ENCODE measurements at places on chromosomes 7 and 10. TPM values are rescaled to one million over a fixed set of nuclear protein-coding genes. Genes with fewer than 3 reads are reported as not detected.

GIMAP6 gene
- polyA plus RNA-seq: 2.9 TPM

SPDYE2 gene
- 0.34 TPM for polyA plus RNA-seq

DNA sequence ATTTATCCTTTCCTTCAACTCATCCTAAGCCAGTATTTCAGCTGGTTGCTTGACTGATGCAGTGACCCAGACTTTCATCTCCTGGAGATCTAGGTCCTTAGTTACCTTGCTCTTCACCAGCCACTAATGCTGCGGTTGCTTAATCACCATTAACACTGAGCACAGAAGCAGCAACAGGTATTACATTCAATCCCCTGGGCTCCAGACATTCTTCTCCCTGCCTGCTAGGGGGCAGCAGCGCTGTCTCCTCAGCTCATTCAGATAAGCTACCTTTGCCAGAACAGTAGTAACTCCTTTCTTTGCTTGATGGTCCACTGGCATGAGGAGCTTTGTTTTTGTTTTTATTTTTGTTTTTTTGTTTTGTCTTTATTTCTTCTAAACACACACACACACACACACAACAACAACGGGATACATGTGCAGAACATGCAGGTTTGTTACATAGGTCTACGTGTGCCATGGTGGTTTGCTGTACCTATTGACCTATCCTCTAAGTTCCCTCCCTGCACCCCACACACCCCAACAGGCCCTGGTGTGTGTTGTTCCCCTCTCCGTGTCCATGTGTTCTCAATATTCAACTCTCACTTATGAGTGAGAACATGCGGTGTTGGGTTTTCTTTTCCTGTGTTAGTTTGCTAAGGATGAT is 1043.2 kb upstream of the C7orf33 start:
- no peak overlapping the region for H3K4me3 ChIP-seq
- no peak for DNase-seq
- no peaks in the 10 kb centered on the region for H3K4me1 ChIP-seq
- no peaks in the 10 kb centered on the region for H3K36me3 ChIP-seq

- no peak overlapping the region for H3K4me3 ChIP-seq
- no peaks in the 10 kb centered on the region for H3K27me3 ChIP-seq
- H3K36me3 ChIP-seq: no peaks in the 10 kb centered on the region
- DNase-seq: no peak
- H3K27ac ChIP-seq: no peak overlapping the region
Measured at GRCh38 chr10:90462749-90463470, 394.9 kb downstream of the HTR7 start.

SKIDA1 gene
- polyA plus RNA-seq: 0.52 TPM

COL17A1 gene
- polyA plus RNA-seq: 0.99 TPM

RBM20 gene
- polyA plus RNA-seq: 2.7 TPM

DNA sequence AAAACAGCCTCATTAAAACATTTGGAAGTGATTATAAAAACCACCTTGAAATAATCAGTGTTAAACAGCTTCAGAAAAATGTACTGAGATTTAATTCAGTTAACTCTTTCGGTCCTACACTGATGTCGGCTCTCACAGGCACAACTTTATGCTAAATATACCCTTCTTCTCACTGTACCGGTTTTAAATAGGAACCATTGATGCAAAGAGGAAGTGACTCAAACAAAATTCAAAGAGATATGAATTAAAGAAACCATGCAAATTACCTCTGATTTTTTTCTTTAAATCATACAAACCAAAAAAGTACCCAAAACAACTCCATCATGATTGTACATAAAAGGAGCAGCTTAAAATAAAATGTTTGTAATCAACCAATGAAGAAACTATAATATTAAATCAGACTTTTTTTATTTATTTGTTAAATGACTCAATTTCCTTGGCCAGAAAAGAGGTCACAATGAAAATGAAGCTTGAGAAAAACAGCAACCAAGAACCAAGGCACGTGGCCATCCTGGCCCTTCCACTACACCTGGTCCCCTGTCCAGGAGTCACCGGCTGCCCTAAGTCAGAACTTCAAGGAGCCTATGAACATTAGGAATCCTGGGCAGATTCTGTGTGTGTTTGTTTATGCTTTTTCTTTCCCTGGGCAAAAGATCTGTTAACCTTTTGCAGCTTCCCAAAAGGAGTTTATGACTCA is 73.0 kb upstream of the CABCOCO1 start:
- no peak overlapping the region for H3K4me3 ChIP-seq
- H3K36me3 ChIP-seq: no peaks in the 10 kb centered on the region
- H3K27ac ChIP-seq: no peak overlapping the region
- no peaks in the 10 kb centered on the region for H3K4me1 ChIP-seq
- H3K27me3 ChIP-seq: no peaks in the 10 kb centered on the region

MPP7 gene
- polyA plus RNA-seq: 2.8 TPM

IGF2BP3 gene
- 0.09 TPM for polyA plus RNA-seq

LRRC27 gene
- 5.8 TPM for polyA plus RNA-seq

SLC16A12 gene
- polyA plus RNA-seq: 6.0 TPM

GRCh38 chr10:125233726-125234125 is 73.4 kb upstream of the CTBP2 start:
- no peaks in the 10 kb centered on the region for H3K4me1 ChIP-seq
- no peaks in the 10 kb centered on the region for H3K27me3 ChIP-seq
- H3K36me3 ChIP-seq: no peaks in the 10 kb centered on the region
- no peak overlapping the region for H3K27ac ChIP-seq
- DNase-seq: no peak
- H3K4me3 ChIP-seq: no peak overlapping the region

DNA sequence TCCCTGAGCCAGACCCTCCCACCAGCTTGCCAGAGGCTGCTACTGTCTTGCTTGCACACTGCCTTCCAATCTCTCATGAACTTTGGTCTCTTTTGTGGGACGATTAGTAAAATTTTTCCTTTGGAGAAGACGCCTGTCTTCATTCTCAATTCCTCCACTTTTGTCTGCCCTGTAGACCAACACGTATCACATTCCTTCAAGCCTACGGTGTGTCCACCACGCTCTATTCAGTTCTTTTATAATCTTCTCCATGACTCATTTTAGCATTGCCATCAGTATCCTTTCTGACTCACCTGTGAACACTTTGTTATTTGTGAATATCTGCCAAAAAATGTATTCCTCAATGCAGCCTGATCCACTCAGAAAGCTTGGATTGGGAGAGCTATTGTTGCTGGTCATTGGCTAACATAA is 1.4 kb downstream of the GIMAP5 start:
- H3K27ac ChIP-seq: no peak overlapping the region
- H3K36me3 ChIP-seq: no peaks in the 10 kb centered on the region
- no peaks in the 10 kb centered on the region for H3K4me1 ChIP-seq
- peak overlapping the region; percentile 12 for H3K4me3 ChIP-seq
- no peaks in the 10 kb centered on the region for H3K27me3 ChIP-seq

RNF32 gene
- 1.7 TPM for polyA plus RNA-seq

DNA sequence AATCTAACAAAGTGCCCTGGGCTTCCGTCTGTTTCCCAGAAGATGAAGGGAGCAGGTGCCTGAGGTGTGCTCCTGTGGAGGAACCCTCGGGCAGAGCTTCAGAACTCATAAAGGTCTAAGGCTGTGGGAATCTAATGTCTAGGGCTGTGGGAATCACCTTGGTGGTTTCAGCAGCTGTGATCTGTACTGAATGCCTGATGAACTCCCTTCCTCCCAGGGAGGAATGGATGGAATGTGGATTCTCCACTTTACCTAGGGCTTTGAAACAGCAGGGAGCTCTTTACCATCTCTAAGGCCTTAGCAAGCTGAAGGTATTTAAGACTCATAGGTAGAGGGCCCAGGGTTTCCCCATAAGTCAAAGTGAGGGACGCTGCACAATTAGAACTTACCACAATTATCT is 36.0 kb upstream of the SEMA3E start:
- H3K4me3 ChIP-seq: no peak overlapping the region
- no peaks in the 10 kb centered on the region for H3K27me3 ChIP-seq
- H3K36me3 ChIP-seq: no peaks in the 10 kb centered on the region
